ENCODE measurements at places on chromosomes 5 and 9.

- DNase-seq: no peak
These were observed 8.4 kb downstream of the CPLX2 start for GRCh38 chr5:175879743-175880142.

DNA sequence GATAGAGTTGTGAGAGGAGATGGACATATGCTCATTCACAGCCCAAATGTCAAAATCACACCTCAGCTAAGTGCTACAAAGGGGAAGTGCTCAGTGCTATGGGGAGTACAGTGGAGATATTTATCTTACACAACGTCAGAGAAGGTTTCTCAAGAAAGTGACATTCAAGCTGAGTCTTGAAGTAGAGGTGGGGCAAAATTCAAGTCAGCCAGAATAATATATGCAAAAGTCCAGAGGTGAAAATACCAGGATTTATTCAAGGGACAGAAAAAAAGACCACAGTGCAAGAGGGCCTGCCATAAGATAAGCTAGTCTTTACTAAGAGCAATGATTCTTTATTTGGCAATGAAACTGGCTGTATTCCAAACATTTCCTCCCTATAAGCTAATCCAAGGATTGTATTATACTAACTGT lies 327.8 kb upstream of the PIK3R1 start:
- no peak for DNase-seq

GRCh38 chr5:170849374-170849773 lies 12.4 kb upstream of the RANBP17 start:
- DNase-seq: no peak

- DNase-seq: no peak
These were observed 100.7 kb downstream of the PAM start for GRCh38 chr5:102855681-102856388.

- no peak for DNase-seq
These were observed 45.1 kb upstream of the CDKN2AIPNL start for GRCh38 chr5:134456825-134457224.

DNA sequence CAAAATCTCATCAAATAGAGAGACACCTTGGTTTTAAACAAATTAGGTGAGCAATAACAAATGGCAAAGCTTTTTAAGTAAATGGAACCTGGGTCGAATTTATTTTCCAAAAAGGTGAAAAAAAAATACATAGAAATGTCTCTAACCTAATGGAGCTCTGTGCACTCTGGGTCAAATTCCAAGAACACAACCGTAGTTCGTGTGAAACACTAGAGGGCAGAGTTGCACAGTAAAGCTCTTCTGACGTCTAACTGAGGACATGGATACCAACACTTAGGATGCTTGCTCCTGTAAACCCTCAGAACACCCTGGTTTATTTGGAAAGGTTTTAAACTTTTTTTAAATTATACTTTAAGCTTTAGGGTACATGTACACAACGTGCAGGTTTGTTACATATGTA lies 18.9 kb downstream of the MARCHF11 start:
- DNase-seq: no peak

GRCh38 chr5:133252133-133252480 lies 200.3 kb downstream of the HSPA4 start:
- DNase-seq: no peak

DNA sequence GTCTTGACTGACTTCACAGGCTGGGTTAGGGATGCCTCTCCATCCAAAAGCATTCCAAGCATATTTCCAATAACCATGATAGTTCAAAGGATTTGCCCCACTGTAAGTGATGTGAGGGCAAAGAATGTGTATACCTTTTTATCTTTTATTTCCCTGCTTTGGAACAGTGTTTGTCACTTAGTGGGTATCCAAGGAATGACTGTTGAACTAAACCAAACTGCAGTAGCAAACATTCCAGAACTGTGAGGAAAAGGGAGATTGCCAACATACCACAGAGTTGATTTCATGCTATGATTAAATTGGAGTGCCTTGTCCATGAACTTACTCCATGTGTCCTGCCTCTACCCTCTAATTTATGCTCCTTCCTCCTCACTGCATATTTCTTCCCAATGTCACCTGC lies 400.0 kb downstream of the KIAA0825 start:
- no peak for DNase-seq

- DNase-seq: no peak
These were observed 149.2 kb downstream of the PBX3 start for GRCh38 chr9:125896404-125896803.

- DNase-seq: no peak
These were observed 10.0 kb downstream of the HOMER1 start for GRCh38 chr5:79503794-79504495.

DNA sequence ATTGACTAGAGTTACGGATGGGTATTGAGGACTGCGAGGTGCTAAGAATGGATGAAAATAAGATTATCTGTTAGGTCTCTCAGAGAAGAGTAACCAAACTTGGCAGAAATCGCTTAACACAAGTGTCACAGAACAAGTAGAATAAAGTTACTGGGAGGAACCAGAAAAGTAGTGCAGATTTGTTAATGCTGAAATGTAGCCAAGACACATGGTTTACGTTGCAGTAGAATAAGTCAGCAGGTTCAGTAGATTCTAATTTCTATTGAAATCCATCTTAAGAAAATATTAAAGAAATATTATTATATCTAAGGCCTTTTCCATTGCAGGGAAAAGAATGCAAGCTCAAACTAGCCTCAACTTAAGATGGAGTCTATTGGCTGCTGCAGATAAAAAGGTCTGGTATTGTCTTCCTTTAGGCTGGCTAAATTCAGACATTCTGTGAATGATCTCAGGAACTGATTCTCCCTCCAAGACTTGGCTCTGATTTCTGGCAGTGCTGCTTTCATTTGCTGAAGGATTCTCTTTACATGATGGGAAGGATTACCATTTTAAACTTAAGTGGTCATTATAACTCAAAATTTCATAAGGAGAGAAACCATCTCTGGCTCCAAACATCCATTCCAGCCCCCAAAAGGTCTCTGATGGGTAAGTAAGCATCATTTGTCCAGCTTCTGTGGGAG lies 314.9 kb downstream of the MARCHF11 start:
- no peak for DNase-seq

DNA sequence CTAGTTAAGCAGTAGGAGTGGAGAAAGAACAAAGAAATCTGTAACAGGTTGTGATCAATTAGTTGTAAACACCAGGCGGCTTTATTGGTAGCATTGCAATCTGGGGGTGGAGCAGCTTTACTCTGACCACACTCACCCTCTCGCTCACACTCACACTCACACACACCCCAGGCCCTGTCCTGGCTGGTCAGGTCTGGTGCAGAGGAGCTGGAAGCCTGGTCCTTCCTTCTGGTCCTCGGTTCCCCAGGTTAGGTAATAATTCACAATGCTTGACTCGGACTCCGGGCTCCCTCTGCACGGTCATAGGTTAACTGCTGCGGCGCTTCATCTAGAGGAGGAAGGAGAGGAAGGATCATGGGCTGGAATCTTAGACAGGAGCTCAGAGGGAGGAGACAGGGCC lies 1.6 kb downstream of the CCL19 start:
- no peak for DNase-seq

DNA sequence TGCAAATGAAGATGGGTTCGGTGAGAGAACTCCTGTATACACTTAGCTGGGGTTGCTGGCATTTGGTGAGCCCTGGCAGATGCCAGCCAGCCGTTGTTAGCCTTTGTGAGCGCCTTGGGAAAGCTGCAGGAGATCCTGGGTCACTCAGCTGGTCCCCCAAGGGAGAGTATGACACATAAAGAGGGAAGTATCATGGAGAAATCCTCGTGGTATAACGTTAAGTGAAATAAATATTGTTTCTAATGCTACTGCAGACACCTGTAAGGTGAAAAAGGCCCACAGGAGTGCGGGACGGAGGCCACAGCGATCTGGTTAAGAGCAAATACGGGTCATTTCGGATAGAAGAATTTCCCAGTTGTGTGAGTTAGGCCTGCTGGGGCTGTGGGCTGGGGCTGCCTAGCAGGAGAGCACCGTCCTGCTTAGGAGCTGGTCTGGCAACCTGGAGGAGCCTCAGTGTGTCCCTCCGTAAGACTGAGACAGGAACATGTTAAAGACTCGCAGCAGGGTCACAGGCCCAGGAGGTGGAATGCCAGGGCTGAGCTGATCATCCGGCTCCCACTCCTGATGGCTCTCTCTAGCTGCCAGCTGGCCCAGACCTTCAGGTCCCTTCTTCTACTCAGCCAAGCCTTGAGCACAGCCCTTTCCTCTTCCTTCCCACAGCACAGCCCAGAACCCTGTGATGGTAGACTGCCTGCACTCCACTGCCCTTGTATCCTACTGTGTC lies 4.9 kb downstream of the NKX2-5 start:
- DNase-seq: no peak

- DNase-seq: no peak
These were observed 1177.3 kb upstream of the CDH18 start for GRCh38 chr5:21165344-21165743.

GRCh38 chr9:122389799-122390481 lies 19.1 kb downstream of the PTGS1 start:
- DNase-seq: no peak

DNA sequence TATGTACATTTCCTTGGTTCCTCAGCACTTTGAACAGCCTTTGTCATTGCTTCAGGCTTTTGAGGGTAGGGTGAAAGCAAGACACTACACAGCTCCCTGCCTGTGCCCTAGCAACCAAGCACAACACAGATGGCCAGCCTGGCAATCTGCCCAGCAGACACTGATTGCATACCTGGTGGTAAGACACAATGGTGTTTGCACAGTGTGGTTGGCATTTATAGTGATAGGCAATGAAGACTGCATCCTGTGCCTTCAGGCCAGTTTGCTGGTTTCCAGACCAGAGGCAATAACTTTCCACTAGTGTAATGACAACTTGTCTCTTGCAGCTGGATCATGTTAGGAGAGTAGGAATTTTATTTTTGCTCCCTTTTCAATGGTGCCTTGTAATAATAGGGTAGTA lies 144.5 kb upstream of the TNC start:
- DNase-seq: no peak

GRCh38 chr5:9713356-9713755 lies 83.2 kb upstream of the TAS2R1 start:
- DNase-seq: no peak

DNA sequence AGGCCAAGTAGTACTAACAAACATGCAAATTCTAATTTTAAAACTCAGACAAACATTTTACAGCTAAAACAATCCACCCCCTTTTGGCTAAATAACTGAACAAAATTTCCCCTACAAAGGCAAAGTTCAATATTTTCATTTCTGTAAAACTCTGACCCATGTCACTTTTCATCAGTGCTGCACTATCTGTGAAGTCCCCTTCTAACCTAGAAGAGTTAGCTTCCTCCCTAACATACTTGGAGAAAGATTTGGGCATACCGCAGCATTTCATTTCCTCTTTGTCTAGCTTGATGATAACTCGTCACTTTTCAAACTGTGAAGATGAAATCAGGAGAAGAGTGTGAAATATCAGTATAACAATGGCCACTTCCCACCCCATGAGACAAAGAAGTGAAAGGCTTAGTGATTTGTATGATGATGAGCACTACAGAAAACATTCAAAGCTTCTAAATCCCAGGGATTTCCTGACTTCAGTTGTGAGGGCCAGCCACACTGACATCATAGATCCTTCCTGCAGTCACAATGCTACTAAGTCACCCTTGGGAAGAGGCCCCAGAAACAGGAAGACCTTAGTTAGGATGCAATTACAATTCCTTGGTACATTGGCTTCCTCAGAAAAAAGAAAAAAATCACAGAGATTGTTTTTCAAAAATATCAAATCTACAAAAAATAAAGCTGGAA lies at the start of gene FAM81B:
TSS of gene FAM81B (plus strand) at position 555 of the 681 bp plus-strand sequence. CDS start at position 579, 24 bp downstream.
- no peak for DNase-seq

GRCh38 chr9:96183751-96184150 lies 118.2 kb downstream of the HSD17B3 start:
- no peak for DNase-seq

GRCh38 chr5:37626266-37626665 lies 213.6 kb downstream of the GDNF start:
- DNase-seq: no peak

DNA sequence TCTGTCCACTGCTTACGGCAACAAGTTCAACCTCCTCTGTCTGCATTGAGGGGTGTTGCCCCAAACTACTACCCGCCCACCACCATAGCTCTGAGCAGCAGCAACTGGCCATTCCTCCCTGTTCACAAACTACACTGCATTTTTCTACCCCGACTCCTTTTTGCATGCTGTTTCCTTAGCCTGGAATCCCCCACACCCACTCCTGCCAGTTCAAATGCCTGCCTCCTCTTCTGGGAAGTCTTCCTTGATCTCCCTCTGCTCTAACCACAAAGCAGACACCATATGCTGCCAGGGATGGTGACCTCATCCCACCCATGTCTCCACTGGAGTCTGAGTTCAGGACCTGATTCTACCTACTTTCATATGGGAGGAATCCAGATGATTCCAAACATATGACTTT lies 13.3 kb downstream of the ALDH1B1 start:
- no peak for DNase-seq

DNA sequence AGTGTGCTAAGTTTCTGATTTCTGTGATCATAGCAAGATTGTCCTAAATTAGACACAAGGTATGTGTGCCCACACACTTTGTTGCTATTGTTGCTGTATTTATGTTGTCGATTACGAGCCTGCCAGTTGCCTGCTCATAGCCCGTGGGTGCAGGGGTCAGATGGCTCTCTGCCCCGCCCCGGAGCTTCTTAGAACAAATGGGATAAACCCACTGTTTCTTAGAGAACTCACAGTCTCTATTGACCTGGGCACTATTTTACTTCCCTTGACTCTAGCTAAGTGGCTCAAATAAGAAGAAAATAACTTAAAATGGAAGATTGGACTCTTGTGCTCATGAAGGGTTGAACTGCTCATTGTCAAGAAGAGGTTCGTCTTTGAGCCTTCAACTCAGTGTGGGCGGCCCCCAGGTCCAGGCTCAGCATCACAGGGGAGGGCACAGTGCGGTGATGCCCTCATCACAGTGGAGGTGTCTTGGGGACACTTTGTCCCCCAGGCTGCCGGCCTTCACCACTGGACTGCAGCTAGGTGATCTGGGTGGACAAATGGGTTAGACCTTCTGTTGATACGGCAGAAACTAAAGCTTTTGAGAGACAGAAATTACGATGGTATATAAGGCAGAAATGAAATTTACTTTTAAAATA lies 155.5 kb downstream of the TENT4A start:
- DNase-seq: no peak

- DNase-seq: no peak
These were observed 2229.4 kb upstream of the WWC1 start for GRCh38 chr5:166062094-166062493.

- no peak for DNase-seq
These were observed 278.7 kb downstream of the NPR3 start for GRCh38 chr5:32989815-32990214.

DNA sequence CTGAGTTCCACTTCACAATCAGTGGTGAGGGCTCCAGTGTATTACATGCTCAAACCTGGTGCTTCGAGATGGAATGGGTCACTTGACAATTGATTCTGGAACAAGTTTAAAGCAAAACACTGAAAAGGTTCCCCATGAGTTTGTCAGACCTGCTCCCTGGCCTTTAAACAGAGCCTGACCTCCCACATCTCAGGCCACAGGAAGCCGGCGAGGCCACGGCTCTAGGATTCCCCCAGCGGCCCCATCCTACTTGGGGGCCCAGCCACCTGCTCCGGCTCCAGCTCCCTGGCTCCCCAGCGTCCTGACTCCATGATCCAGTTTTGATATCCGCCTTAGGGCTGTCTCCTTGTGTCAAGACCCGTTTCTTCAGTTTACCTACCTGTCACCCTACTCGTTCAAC lies 62.0 kb downstream of the TTLL11 start:
- DNase-seq: no peak
